ENCODE measurements at places on chromosomes 12 and 14.
A peak's percentile ranks its signal among the peaks of the same experiment; 100 is the strongest.

DNA sequence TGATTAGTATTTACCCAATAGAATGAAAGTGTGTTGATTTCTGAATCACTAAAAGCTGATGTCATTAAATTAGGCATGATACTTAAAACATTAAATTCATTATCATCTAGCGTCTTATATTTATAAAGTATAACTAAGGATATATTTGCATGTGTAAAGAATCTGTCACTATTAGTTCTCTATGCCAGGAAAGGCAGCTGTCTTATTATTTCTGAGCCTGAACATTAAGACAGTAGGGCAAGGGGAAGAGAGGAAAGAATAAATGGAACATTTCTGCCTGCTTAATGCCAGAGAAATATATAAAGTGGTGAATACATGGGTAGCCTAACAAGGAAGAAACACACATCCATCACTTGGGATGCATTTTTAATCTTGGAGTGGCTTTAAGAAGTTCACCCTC, 965.1 kb upstream of the TMEM132C start:
- no peak for DNase-seq

- DNase-seq: no peak
Observed at GRCh38 chr12:94208622-94208966, 60.2 kb downstream of the PLXNC1 start.

- DNase-seq: no peak
Observed at GRCh38 chr14:89524990-89525667, 108.1 kb upstream of the FOXN3 start.

DNA sequence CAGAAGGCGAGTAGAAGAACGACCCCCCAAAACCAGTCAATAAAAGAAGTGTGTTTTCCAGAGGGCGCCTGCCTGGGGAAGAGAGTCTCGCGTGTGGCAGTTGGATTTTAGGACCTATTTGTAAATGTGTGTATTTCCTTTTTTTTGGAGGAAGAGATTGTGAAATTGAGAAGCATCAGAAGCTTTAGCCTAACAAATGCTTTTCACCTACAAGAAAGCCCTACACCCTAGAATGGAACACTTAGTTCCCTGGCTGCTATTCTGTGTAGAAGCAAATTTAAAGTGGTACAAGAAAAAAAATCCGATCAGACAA, 1.3 kb downstream of the RCOR1 start:
- no peak for DNase-seq

DNA sequence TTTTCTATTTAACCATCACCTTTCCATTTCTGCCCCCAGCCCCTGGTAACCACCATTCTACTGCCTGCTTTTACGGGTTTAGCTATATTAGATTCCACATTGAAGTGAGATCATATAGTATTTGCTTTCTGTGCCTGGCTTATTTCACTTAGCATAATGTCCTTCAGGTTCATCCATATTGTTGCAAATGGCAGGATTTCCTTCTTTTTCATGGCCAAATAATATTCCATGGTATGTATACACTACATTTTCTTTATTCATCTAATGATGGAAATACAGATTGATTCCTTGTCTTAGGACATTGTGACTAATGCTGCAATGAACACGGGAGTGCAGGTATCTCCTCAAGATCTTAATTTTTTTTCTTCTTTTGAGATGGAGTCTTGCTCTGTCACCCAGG, 202.2 kb downstream of the APAF1 start:
- no peak for DNase-seq

DNA sequence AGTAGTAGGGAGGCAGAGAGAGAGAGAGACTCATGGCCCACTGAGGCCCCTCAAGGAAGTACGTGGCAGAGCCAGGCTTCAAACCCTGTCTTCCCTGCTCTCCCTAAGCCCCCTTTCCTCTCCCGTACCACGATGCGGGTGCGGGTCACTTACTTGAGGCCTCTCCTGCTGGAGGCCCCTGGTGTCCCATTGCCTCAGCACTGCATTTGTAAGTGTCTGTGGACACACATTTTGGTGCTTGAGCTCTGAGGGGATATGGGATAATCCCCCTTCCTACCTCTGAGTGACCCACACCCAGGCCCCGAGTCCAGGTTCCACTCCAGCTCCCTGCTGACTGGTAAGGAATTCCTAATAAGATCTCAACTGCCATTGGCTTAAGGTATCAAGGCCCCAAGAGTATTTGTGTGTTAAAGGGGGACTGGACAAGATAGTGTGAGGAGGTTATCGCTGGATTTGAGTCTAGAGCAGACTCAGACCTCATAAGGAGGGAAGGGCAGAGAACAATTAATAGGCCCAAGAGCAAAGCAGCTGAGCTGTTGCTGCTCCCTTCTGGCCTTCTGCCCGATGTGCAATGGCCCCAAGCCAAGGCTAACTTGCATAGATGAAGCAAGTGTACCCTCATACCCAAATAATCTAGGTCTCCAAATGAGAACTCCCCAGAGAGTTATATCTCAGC, 71.9 kb downstream of the CRACR2A start:
- DNase-seq: peak; percentile 67

DNA sequence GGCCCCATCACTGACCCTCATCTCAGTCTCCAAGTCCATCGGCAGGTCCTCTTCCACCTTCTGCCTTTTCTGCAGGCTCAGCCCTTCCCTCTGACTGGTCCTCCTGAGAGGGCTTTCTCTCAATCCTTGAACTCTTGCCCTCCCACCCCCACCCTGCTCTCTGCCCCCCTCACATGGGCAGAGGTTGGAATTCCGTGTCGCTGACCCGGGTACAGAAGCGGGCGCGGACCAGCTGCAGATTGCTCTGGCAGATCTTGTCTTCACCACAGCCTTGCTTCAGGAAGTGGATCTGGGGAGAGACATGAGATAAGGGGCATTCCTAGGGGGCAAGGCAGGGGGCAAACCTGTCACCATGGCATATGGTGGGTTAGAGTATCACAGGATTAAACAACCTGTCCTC, 12.4 kb downstream of the ITGA7 start:
- no peak for DNase-seq

GRCh38 chr12:33605757-33606156, 166.1 kb upstream of the SYT10 start:
- no peak for DNase-seq

DNA sequence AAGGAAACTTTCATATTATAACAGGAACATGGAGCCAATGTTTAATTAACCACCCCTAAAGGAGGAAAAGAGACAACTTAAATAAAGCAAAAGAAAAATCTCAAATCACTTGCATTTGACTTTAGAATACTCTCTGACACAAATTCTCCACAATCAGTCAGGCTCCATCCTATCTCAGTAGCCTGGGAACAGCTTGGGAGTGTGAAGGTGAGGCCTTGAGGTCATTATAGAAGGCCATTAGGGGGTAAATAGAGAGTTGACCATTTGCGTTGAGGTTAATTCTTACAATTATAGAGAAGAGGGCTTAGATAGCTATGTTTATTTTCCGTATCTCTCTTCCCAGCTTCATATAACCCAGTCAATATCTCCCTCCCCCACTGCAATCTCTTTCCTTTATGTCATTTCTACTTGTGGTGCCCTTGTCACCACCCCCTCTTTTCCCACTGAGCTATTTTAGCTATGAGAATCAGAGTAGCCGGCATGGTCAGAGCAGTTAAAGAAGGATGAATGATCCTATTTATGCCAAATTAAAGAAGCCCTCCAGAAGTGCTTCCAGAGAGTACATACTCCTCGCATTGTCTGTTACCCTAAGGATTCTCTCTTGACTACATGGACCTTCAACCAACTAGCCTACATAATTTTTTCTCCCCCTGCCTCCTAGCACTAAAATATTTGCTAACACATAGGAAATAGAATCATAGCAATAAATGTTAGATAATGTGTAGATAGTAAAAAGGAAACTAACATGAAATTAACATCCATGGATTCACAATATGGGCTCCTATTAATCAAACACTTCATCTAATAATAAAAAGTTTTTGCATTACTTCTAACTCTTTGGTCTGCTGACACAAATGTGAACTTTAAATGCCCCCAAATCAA, 135.2 kb upstream of the KRR1 start:
- DNase-seq: no peak

DNA sequence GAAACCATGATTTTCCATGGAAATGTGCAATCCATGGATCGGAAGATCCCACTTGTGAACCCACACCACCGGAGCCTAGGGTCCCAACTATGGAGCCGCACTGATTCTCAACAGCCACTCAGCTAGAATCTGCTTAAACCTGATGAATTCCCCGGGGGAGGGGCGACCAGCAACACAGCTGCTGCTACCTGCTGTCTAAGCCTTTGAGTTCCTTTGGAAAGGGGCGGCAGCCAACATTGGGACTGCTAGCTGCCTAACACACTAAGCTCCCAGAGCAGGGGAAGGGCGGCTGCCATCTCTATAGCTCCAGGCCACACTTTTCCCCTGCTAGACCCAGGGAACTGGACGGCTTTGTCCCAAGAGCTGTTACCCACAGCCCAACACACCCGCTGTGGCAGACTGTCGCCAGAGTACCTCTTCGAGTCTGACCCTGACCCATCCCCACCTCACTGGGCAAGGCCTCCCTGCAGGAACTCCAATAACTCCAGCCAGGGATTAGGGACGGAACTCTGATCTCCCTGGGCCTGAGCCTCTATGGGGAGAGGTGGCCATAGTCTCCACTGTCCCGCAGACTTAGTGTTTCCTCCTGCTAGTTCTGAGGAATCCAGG, 205.8 kb upstream of the SLC16A7 start:
- no peak for DNase-seq

DNA sequence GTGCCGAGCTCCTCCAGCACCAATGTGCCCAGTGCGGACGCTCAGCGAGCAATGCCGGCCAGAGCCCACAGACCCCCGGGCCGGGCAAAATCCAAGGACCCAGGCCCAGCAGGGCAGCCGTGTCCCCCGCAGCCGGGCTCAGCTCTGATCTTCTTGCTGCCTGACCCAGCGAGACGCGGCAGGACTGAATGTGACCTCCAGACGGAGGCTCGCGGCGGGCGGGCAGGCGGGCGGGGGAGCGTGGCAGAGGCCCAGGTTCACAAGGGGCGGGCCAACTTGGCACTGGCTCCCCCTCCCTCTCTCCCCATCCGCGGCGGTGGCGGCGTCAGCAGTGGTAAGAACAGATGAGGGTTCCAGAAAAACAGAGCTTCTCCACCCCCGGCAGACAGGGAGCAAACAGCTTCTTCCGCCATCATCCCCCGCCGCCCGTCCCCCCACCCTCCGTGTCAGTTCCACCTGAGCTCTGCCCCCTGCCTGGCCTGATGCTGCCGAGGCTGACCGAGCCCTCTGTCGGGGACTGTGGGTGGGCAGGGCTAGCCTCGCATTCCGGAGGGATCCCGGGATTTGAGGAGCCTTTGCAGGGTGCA, 94.3 kb downstream of the RFLNA start:
- peak; percentile 85 for DNase-seq

DNA sequence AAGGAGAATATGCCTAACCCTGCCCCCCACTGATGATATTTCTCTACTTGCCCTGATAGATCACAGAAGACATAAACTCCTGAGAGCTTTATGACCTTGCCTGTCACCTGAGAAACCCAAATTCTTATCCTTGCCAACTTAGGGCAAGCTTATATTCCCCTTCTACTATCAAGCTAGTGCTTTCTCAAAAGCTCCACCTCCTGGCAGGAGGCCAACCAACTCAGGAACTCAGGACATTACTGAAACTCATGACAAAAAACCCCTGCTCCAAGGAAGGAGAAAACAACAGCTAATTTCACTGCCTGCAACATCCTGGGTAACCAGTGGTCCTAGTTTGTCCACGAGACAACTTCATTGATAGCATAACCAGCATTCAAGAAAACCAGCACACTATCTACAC, 60.9 kb upstream of the FSCB start:
- DNase-seq: no peak

DNA sequence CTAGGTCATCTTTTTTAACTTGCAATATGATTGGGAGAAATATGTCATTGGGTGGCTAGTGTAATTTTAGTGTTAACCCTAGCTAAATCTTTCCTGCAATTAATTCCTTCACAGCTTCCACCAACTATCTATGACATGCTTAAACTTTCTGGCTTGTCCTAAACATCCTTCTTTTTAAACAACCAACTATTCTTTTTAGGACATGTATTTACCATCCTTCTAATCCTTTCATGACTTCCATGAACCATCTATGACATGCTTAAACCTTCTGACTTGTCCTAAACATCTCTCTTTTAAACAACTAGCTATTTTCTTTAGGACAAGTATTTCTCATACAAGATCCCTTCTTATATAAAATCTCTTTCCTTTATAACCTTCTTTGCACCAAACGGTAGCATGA, 179.6 kb upstream of the PDZRN4 start:
- DNase-seq: no peak

DNA sequence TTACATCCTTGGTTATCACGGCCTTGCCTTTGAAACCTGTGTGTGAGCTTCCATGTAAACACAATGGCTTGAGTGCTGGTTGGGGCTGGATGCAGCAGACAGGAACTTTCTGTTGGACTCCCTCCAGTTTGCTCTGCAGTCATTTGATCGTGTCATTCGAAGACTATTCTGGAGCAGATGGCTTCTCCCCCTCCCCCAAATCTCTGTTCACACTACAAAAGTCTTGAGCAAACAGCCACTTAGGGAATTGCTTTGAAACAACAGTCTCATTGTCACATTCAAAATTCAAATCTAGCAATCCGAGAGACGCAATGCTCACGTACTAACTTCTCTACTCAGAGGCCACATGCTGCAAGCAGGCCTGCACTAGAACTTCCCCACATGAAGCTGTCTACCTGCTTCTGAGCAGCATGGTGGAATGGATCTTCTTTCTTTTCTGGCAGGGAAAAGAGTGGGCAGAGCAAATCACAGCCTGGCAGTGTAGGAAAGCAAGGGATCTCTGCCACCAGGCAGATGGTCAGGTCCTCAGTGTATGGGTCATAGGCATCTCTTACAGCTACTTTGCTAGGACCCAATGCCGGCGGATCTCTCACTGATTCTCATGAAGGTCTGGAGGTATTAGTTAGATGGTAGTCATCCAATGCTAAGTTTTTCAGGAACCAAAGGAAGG, 214.2 kb downstream of the PPM1H start:
- no peak for DNase-seq

DNA sequence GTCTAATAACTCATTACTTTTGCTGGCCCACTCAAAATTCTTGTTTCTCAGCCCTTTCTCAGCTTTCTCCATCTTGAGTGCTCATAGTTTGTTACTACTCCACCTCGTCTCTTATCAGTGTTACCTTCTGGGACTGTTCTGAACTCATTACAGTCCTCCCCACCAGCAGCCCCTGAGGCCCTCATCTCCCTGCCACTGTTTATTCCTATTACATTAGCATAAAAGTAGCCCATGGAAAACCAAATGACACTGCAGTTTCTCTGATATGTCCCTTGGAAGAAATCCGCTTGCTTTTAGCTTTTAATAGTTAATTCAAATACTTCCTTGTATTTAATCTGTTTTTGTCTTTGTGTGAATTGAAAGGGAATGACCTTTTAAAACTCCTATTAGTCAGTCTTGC, 7.6 kb downstream of the AKAP6 start:
- no peak for DNase-seq

GRCh38 chr12:99146730-99147129, 500.8 kb upstream of the GARIN6 start:
- DNase-seq: no peak

DNA sequence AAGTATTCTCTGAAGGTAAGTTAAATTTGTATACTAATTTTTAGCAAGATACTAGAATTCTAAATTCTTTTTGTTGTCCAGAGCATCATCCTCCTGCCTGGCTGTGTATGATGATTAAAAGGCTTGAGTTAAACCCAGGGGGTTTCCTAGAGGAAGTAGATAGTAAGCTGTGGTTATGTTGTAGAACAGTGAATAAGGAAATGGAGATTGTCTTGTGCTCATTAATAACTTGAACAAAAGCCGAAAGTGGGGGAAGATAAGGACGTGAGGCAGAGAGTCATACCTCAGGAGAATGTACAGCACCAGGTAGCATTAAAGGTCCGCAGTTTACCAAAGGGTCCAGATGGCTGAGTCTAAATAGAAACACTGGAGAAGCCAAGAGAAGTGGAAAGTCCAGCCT, 42.0 kb downstream of the CKB start:
- no peak for DNase-seq

- no peak for DNase-seq
Observed at GRCh38 chr14:101470266-101470665, 91.0 kb upstream of the DIO3 start.
